ENCODE measurements at places on chromosomes 16 and 17.

- DNase-seq, result no peak
Measured at GRCh38 chr17:29145289-29146073, 34.7 kb downstream of the MYO18A start.

- DNase-seq, result no peak
Measured at GRCh38 chr17:48929812-48930165, 14.9 kb downstream of the SNF8 start.

- no peak for DNase-seq
Measured at GRCh38 chr16:73485880-73486279, 438.0 kb upstream of the ZFHX3 start.

- no peak for DNase-seq
Measured at GRCh38 chr16:76964464-76965154, 226.4 kb upstream of the MON1B start.

GRCh38 chr17:45666641-45667040 lies 117.5 kb upstream of the CRHR1 start:
- DNase-seq, result no peak

DNA sequence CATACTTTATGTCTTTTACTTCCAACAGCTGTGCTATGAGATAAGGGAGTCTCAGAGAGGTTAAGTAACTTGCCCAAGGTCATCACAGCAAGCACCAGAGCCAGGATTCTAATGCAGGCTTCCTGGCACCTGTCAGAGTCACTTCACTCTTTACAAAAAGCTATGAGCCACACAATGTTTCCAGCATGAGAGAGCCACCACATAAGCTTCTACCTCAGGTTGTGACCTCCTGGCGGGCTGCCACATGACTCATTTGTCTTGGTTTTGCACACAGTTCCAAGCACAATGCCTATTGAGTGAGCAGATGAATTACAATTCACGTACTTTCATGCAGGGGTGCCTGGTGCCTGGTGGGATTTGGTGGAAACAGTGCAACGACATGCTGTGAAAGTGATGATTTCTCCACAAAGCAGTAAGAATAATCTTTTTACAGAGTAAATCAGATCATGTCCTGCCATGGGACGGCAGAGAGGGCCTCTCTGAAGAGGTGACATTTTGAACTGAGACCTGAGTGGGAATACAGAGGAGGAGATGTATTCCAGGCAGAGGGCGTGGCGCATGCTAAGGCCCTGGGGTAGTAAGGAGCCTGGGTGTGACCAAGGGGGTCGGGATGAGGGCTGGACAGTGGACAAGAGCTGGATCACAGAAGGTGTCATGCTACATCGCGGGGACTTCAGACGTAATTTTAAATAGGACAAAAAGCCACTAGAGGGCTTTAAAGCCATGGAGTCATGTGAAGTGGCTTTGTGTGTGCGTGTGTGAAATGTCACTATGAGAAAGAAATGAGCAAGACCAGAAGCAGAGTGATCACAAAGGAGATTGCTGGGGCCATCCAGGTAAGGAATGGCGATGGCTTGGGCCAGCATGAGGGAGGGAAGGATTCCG lies 53.4 kb downstream of the CACNG3 start:
- DNase-seq, result no peak

GRCh38 chr16:79264237-79265109 lies 336.1 kb downstream of the MAF start:
- DNase-seq, result no peak

GRCh38 chr17:8144401-8145231 lies 7.6 kb downstream of the PER1 start:
- no peak for DNase-seq

DNA sequence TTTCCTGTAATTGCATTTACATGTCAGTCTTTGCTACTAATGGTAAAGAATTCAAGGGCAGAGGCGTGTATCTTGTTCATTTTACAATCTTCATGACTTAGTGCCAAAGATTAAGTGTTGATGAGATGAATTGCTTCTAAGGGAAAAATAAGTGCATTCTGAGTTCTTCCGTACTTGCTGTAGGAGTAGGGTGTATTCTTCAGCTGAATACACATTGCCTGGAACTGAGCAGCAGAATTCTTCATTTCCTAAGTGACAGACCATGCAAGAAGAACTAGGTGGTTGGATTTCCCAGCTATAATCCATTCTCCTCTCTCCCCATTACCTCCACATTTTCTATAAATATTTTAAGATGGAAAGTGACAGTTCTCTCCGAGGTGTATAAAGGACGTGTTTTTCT lies 104.8 kb downstream of the CACNG3 start:
- no peak for DNase-seq

- DNase-seq, result no peak
Measured at GRCh38 chr16:27818246-27818645, 245.3 kb downstream of the GSG1L start.

GRCh38 chr16:65781363-65781762 lies 585.1 kb upstream of the CDH5 start:
- no peak for DNase-seq

DNA sequence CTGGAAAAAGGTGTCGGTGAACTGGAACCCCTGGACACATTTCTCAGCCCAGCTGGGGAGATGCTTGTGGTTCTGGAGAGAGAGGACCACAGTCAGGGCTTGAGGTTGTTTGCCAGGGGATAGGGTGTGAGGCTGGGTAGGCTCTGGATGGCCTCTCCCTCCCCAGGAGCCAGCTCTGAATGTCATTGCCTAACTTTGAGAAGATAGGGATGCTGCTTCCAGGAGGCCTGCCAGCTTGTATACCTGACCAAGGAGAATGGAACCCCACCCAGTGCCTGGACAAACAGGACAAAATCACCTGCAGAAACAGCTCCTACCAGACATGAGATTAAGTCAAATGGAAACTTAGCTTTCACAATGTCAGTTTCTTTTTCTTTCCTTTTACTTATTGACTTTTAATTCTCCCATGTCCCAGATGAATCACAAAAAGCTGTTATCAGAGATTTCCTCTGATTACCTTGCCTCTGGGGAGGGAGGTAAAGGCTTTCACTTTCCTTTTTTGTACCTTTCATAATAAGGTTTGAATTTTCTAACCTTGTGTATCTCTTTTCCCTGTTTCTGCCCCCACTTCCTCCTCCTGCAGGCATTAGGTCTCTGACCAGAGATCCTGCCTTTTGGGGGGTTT lies 29.8 kb upstream of the PLLP start:
- DNase-seq, result no peak

GRCh38 chr16:80166082-80166481 lies 374.7 kb upstream of the DYNLRB2 start:
- no peak for DNase-seq

DNA sequence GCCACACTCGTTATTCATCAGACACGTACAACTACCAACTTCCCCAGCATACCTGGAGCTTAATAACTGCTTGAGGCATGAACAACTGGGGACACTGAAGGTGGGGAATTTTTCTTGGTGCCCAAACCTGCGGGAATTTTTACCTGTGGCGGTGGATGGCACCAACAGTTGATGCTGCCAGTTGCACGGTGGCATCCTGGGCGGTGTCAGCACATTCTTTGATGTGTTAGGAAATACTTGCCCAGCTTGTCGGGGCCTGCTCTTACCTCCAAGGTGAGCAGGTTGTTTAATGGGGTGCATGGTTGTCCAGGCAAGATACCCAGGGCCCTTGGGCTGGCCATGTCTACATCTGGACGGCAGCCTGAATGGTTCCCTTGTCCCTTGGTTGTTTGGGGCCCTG lies 79.6 kb downstream of the CRISPLD2 start:
- DNase-seq, result no peak

- no peak for DNase-seq
Measured at GRCh38 chr17:69406941-69407340, 7.6 kb upstream of the MAP2K6 start.

DNA sequence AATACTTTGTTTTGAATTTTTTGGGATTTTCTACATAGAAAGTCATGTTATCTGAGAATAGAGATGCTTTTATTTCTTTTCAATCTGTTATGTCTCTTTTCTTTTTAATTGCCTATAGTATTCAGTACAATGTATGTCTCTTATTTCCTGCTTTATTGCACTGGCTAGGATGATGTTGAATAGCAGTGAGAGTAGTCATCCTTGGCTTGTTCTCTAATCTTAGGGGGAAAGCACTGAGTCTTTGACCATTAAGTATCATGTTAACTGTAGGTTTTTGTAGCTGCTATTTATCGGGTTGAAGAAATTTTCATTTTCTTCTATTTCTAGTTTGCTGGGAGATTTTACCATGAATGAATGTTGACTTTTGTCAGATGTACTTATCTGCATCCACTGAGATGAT lies 10.0 kb upstream of the ABCA3 start:
- DNase-seq, result no peak

GRCh38 chr17:72763981-72764380 lies 328.5 kb downstream of the SLC39A11 start:
- no peak for DNase-seq

DNA sequence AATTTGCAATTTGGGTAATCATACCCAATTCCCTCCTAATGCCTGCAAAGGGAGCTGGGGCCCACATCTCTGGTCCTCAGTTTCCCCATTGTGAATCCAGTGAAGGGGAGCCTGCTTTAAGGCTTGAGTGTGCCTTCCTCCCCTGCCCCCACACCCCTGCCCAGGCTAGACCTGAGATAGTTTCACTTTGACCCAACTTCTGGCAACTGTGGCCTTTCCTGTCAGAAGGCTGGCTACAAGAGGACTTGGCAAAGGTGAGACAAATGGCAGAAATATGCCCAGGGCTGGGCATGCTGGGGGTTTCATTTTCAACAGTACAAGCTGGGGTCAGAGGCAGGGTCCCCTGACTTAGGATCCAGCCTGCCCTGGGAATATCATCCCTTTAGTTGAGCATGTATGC lies 10.0 kb downstream of the SOCS1 start:
- no peak for DNase-seq

DNA sequence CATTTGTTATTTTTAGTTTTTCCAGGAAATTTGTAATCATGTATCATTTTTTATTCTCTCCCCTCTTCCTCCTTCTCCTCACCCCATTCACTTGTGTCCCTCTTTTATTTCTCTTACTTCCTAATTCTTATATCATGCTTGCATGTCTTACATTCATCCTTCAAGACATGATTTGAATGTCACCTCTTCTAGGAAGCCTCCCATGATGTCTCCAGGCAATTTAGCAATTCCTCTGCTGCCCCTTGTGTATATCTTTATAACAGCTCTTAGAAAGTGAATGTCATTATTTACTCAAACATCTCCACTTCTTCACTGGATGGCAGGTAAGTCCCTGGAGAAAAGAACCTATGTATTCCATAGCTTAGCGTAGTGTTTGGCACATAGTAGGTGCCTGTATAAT lies 7.8 kb downstream of the HNF1B start:
- DNase-seq, result no peak

GRCh38 chr17:34367486-34368195 lies 4.6 kb upstream of the CCL1 start:
- no peak for DNase-seq

- no peak for DNase-seq
Measured at GRCh38 chr17:38541281-38541680, 64.5 kb downstream of the SRCIN1 start.

DNA sequence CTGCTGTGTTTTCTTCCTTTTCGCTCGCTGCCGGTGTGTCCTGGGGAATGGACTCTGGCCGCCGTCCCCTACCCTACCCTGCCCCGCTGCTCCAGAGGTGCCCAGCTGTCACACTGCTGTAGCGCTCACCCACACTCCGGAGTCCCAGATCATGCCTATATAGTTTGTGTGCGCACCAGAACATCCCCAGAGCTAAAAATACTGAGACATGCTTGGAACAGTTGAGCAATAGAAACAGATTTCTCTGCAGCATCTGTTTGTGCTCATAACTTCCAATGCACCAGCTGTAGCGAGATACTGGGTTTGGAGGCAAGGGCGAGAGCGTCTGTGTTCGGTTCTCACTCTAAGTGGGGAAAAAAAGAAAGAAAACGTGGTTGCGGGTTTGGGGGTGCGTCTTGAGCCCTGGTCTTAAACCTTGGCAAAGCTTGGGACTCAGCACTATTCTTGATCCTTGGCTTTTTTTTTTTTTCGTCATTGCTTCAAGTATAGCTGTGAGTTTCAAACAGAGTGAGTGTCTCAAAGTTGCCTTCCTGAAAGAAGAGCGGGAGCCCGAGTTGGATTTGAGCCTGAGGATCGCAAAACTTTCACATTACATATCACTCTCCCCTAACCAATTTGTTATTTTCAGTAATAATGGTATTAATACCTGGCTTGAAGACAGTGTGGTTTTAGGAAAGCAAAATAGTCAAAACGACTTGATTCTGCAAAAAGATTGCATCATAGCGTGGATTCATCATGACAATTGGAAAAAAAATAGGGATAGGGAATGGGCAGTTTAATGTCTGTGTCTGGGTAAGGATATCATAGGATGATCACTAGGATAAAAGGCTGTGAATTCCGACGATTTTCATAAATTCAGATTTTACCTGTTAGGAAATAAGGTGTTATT lies 621 bp downstream of the KCNJ2 start:
- DNase-seq, result no peak

GRCh38 chr17:28957277-28957991 lies 6.1 kb upstream of the PHF12 start:
- no peak for DNase-seq

DNA sequence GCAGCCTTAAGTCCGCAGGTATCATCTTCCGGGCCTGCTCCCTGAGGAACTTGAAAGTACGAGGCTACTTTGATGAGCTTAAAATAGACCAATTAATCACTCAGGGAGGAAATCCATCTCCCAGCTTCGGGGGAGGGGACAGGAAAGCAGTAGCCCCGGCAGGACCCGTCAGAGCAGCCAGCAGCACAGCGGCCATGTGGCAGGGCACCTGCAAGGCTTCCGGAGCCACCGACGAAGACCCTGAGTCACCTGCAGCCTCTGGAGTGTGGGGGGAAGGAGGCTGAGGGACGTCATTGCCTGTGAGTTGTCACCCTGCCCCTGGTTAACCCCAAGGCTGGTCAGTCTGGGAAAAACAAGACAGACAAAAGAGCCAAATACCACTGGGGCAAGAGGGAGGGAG lies 4.4 kb upstream of the CYB561 start:
- no peak for DNase-seq

DNA sequence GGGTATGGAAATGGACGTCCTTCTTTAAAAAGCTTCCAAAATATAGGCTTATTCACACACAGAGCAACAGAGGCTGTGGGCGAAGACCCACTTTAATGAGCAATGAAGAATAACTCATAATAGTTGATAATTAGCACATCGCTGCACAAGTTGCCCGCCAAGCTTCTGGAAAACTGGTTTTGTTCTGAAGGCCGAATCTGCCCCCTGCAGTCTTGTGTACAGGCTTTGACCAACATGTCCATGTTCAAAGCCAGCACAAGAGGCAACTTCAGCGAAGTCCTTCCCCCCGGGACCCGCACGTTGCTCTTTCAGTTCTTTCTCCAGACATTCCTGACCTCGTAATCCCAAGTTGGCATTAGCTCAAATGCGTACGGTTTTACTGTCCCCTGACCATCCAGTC lies 73.3 kb downstream of the IRX5 start:
- DNase-seq, result no peak

DNA sequence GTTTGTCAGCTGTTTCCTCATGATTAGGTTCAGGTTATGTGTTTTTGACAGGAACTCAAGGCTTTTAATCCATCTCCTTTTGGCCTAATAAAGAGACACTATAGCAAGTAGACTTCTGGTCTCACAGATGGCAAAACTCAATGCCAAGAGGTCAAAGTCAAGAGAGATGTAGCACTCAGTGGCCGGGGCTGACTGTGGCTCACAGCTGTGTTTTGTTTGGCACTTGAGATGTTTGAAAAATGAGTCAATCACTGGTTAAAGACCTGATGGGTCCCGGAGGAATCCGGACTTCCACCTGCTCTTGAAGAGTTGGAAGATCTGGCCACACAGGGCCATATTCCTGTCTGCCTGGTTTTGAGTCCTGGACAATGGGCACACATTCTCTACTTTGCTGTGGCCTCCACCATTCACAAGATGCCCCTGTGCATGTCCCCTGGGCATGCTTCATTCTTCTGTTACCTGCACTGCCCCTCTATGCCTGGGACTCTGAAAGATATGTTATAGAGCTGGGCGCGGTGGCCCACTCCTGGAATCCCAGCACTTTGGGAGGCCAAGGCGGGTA lies 210.3 kb downstream of the SNX29 start:
- DNase-seq, result peak; percentile 28
